ENCODE measurements at places on chromosomes 2 and 18.
A peak's percentile ranks its signal among the peaks of the same experiment; 100 is the strongest.

DNA sequence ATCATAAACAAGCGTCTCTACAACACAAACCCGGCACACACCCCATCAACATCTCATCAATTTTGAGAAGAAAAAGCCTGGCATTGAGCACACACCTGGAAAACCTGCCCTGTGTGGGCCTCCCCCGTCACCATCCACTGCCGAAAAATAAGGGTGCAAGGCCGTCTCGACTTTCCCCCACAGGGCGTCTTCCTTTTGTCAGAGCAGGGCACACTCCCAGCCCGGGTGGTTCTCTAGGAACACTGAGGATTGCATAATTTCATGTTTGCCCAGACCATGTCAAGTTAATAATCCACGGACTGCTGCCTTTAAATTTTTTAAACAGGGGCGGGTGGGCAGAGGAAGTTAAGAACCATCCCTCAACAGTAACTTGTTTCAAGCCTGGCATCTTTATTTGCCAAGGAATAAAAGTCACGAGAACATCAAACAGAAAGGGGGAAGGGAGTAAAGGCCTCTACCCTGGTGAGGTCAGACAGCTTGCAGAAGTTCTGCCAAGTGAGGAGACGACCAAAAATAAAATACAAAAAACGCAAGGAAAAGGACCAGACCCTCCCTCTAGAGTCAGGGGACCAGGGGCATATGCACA is 2.1 kb downstream of the TFCP2L1 start:
- DNase-seq = no peak

DNA sequence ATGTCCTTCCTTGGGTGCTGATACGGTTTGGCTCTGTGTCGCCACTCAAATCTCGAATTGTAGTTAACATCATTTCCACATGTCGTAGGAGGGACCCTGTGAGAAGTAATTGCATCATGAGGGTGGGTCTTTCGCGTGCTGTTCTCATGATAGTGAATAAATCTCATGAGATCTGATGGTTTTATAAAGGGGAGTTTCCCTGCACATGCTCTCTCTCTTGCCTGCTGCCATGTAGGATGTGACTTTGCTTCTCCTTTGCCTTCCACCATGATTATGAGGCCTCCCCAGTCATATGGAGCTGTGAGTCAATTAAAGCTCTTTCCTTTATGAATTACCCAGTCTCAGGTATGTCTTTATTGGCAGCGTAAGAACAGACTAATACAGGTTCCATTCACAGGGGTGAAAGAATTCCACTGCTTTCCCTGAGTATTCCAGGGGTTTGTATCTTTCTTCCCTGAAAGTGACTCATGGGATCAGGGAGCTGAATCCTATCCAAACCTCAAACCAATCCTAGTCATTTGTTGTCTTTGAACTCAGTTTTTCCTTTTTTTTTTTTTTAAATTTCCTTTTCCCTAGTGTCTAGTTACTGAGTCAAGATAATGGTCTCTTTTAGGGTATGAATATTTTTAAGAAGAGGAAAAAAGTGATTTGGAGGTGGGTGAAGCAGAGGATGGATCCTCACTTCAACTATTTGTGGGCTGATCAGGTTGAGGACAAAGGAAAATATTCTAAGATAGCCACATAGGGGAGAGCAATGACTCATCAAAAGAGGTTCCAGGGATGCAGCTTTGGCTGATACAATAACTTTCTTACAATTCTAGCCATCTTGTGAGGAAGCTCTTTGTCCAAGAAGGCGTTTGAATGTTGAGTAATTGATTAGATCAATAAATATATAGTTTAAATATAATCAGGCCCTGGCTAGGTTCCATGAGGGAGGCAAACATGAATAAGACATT is 19.5 kb upstream of the KCNE4 start:
- DNase-seq = peak; percentile 86

GRCh38 chr18:23226930-23227725 is 91.8 kb downstream of the CABLES1 start:
- DNase-seq = peak; percentile 75

- no peak for DNase-seq
Observed at GRCh38 chr2:234611209-234611608, 114.3 kb upstream of the ARL4C start.

- DNase-seq = no peak
Observed at GRCh38 chr2:192953116-192953515, 758.4 kb upstream of the TMEFF2 start.

GRCh38 chr2:64850642-64851041 is 138.6 kb upstream of the SLC1A4 start:
- no peak for DNase-seq

- no peak for DNase-seq
Observed at GRCh38 chr2:63058921-63059792, 8.5 kb downstream of the OTX1 start.

DNA sequence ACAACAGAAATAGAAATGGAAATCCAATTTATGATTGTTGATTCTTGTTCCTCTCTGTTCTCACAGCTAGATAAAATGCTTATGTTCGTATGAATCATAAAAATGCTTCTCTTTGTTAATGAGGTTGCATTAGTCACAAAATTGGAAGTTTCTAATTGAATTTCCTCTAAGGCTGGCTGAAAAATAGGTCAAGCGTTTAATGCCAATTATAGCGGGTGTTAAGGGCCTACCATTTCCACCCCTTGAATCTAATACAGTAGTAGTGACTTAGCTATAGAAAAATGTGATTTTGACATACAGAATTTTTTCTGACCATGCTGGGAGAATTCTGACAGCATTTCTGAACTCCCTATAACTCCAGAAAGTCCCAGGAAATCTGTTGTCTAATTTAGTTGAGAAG is 107.1 kb downstream of the TTN start:
- no peak for DNase-seq
